NCI-H2081 treated with DMSO at 0.1 percent for 48 hours (cell line): ENCODE measurements at places on chromosomes 7 and 10.

DNA sequence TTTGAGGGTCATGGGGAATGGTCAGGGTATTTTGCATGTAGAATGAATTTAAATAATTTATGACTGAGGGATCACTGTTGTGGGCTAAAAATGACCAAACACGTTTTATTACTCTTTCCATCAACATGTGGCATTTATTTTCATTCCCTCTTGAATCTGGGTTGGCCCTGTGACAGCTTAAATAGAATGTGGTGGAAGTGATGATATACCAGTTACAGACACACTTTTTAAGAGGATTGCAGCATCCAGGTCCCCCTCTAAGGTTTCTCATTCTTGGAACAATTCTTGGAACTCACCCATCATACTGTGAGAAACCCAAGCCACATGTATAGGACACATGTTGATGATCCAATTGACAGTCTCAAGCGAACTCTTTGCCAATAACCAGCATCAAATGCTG is 272.4 kb downstream of the ETV1 start:
- no peak for DNase-seq

- DNase-seq: no peak
These were observed 41.1 kb upstream of the FAM133B start for GRCh38 chr7:92631067-92631849.

DNA sequence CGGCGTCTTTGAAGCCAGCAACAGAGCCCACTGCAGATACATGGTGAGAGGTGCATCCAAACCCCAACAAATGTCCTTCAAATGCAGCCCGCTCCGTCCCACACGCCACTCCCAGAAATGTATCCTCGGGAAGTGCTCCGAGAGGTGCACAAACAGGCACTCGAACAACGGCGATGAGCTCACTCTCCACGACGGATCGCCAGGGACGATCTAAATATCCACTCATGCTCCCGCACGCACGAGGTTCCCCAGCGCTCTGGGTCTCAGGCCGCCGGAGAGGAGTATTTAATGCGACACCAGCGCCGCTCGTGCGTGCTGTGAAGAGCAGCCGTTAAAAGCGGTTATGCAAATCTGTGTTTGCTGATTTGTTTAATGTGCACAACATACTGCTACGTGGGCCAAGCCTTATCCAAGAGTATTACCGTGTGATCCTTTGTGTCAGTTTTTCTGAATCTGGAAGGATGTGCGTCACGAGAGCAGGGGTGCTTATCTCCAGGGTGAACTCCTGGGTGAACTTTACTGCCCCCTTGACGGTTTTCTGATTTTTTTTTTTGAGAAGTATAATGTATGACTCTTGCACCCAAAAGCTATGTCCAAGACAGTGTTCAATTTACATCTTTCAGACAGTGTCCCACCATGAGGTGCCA is 48.5 kb upstream of the PPP2R2D start:
- no peak for DNase-seq

GRCh38 chr10:114748241-114748640 is 73.3 kb upstream of the FHIP2A start:
- no peak for DNase-seq

DNA sequence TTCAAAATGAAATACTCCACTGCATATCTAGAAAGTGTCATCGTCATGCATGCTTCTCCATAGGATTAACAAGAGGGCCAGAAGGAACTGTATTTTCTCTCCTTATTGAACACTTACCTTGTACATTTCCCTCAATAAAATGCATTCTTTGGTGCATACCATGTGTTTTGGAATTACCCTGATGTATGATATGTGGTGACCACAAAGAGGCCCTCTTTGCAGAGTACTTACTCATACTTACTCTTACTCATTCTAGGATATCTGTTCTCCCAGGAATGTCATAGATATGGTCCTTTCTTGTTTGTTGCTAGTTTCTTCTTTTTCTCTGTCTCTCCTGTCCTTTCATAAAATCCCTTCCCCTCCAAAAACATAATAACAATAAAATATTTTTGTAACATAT is 1087.1 kb upstream of the POT1 start:
- DNase-seq: no peak

DNA sequence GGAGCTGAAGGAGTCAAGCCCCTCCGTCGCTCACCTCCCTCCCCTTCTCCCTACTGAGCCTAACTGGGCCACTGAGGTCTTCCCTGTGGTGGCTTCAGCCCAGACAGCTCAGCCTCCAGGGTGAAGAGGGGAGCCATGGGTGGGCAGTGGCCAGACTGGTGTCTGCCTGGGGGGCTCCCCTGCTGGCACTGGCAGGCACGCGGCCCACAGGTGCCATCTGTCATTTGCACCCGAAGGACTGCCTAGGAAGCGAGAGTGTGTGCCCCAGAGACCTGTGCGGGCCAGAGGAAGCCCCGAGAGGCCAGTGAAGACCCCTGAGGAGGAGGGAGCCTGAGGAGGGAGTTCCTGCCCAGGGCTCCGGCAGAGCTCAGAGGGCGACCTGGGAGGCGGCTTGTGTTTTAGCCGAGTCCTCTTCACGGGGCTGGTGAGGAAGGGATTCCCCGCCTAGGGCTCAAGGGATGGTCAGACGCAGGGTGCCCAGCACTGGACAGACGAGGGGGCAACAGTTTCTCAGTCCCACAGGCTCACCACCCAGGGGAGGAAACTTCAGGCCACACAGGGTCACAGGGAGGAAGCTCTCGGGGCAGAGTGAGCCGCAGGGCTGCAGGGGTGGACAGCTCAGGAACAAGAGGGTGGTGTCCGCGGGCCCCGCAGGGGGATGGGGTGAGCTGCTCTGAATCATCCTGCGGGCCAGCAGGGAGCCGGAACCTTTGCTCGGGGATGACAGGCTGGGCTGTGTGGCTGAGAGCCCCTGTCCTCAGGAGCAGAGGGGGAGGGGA is 76.2 kb upstream of the PPP2R2D start:
- DNase-seq: no peak
